Right atrium auricular region (tissue), 2 donors: ENCODE measurements at places on chromosomes 13 and 19. TPM values are rescaled to one million over a fixed set of nuclear protein-coding genes. Genes with fewer than 3 reads are reported as not detected.

Gene LILRA1
- 0.47 TPM for total RNA-seq

Gene IGFL1
- not detected for total RNA-seq

Gene FPR3
- 14.7 TPM for total RNA-seq

Gene BORCS8
- total RNA-seq: 16.5 TPM

DNA sequence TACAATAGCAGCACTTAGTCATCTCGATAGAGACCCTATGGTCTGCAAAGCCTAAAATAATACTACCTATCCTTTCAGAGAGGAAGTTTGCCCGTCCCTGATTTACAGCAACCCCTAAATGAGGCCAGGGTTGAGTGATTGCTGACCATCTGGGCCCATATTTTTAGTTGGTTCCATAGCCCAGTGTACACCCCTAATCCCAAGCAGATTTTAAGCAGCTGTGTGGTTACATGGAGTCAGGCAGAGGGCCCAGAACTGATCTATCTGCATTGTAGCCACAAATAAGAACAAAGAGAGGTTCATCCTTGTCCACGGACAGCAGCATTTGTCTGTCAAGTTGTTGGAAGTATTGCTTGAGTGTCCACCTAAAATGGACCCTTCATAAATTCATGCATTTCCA is 148.2 kb downstream of the DCT start:
- peaks cover 18% of the 10 kb centered on the region for H3K4me1 ChIP-seq
- no peaks in the 10 kb centered on the region for H3K36me3 ChIP-seq
- H3K27me3 ChIP-seq: no peaks in the 10 kb centered on the region
- no peak overlapping the region for H3K4me3 ChIP-seq

GRCh38 chr13:97008643-97009042 is 14.4 kb upstream of the OXGR1 start:
- no peaks in the 10 kb centered on the region for H3K4me1 ChIP-seq
- no peak overlapping the region for H3K4me3 ChIP-seq
- H3K27ac ChIP-seq: no peak overlapping the region
- H3K36me3 ChIP-seq: no peaks in the 10 kb centered on the region
- H3K27me3 ChIP-seq: no peaks in the 10 kb centered on the region

GRCh38 chr19:45119582-45119981 is 26.6 kb downstream of the PPP1R37 start:
- H3K36me3 ChIP-seq: no peaks in the 10 kb centered on the region
- H3K4me1 ChIP-seq: no peaks in the 10 kb centered on the region
- H3K4me3 ChIP-seq: no peak overlapping the region
- no peak for DNase-seq
- no peaks in the 10 kb centered on the region for H3K27me3 ChIP-seq

DNA sequence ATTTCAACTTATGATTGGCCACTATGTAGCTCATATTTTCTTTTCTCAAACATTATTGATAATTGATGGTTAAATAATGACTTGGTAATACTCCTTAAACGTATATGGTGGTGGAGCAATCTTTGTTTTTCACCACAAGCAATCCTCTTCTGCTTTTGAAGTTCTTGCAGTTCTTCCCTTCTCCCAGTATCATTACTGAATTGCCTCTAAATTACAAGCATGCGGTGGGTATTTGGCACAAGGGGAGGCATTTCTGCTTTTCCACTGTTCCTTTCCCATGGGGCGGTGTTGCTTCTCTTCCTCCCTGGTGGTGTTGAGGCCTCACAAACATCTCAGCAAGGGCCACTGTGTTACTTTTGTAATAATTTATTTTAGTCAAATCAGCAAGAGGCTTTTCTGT is 234.4 kb upstream of the RXFP2 start:
- no peak overlapping the region for H3K4me3 ChIP-seq
- no peaks in the 10 kb centered on the region for H3K36me3 ChIP-seq
- no peaks in the 10 kb centered on the region for H3K27me3 ChIP-seq
- DNase-seq: no peak

DNA sequence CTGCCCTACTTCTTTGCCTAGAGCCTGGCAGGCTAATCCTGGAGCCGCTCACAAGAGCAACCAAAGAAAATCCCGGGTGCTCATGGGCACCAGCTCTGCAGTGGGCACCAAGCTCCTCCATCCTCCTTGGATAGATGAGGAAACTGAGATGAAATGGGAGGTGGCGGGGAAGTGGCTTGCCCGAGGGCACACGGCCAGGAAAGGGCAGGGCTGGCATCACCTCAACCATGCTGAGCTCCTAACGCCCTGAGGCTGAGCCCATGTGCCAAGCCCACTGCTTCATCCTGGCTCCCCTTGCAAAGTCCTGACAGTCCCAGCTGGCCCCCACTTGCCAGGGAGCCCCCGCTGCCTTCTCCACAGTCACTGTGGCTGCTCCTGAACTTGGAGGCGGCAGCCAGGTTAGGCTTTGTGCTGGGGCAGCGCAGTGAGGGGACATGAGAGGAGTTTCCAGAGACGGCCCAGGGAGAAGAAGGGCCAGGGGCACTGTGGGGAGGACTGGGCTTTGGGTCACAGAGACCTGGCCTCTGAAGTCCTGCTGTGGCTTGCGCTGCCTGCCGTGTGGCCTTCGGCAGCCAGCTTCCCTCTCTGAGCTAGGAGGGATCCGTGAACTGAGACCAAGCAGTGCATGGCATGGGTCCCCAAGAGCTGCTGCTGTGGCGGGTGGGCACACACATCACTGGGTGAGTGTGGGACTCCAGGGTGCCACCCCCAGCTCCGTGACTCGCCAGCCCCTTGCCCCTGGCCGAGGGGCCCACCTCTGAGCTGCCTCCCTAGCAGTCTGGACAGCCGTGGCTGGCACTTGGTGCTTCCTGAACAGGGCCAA is 17.5 kb downstream of the TMED1 start:
- no peaks in the 10 kb centered on the region for H3K4me1 ChIP-seq
- peak overlapping the region; percentile 67 for H3K27ac ChIP-seq
- no peaks in the 10 kb centered on the region for H3K27me3 ChIP-seq

DNA sequence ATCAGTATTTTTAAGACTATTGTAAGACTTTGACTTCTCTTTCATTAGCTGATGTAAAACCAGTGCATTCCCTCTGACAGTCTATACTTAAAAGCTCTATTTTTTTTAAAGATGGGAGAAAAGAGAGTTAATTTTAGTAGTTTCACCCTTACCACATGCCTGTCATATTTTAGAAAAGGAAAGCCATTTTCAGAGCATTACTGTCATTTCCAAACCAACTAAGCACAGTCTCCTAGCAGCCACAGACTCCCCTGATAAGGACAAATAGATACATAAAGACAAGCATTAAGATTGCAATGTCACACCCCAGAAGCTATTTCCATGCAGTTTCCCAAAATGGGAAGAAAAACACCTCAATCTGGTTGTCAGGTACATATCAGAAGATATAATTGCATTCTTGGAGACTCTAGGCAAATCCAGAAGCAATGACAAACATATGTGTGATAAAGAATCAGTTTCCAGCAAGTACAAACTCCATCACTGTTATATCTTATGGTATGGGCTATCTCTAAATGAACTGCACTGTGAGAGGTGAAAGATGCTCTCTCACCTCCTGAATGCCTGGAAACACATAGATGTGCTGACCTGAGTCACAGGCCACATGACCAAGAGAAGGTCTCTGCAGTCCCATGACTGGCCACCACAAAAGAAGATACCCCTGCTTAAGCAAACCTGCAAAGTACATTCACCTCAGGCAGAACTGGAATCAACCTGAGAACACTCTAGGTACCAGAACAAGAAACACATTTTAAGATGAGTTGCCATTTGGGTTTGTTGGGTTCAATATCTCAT is 303.3 kb downstream of the POU4F1 start:
- no peaks in the 10 kb centered on the region for H3K36me3 ChIP-seq
- H3K27ac ChIP-seq: no peak overlapping the region
- no peak for DNase-seq

Gene MEIS3
- 6.3 TPM for total RNA-seq

DNA sequence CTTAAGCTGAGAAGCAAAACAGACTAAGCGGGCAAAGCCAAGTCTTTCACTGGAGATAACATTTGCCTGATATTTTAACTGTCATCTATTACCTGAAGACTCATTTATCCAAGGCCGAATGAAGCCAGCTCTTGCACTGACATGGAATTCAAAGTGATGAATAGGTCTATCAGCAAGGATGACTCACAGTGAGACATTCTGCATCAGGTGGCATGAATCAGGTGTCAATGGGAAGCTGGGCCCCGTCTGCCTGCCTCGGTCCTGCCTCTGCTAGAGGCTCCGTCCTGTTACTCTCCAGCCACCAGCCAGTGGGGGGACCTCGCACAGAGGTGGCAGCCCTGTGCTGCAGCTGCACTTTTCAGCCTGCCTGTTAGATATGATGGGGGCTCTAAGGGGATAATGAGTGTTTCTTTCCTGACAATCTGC is 23.5 kb downstream of the STARD13 start:
- no peaks in the 10 kb centered on the region for H3K36me3 ChIP-seq
- no peaks in the 10 kb centered on the region for H3K27me3 ChIP-seq
- no peaks in the 10 kb centered on the region for H3K4me1 ChIP-seq
- H3K27ac ChIP-seq: peak overlapping the region; percentile 57
- DNase-seq: no peak
- no peak overlapping the region for H3K4me3 ChIP-seq

GRCh38 chr19:43763473-43763939 is 8.7 kb upstream of the SMG9 start:
- no peak overlapping the region for H3K4me3 ChIP-seq
- peak overlapping the region; percentile 10 for H3K27ac ChIP-seq
- no peaks in the 10 kb centered on the region for H3K4me1 ChIP-seq

Gene CELF5
- total RNA-seq: 0.08 TPM

GRCh38 chr19:13794398-13794756 is 866 bp upstream of the ZSWIM4 start:
- no peaks in the 10 kb centered on the region for H3K4me1 ChIP-seq
- H3K27ac ChIP-seq: peak overlapping the region; percentile 92
- H3K36me3 ChIP-seq: no peaks in the 10 kb centered on the region

DNA sequence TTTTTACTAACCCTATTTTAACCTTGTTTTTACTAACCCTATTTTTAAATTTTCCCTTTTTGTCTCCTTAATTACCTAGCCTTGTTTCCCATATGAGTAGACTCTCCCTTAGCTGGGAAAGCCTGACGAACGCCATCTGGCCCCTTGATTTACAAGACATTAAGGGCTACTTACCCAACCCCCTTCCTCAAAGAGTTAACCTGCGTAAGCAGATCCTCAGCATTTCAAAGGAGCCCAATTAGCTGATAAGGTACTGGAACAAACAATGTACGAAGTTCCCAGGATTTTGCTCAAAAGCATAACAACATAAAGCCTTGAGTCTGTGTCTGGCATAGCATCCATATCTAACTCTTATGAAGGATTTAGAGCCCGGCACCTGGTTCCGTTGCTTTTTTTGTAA is 4.7 kb upstream of the MVB12A start:
- H3K27ac ChIP-seq: no peak overlapping the region
- H3K27me3 ChIP-seq: no peaks in the 10 kb centered on the region
- no peak for DNase-seq

- H3K36me3 ChIP-seq: no peaks in the 10 kb centered on the region
- H3K4me1 ChIP-seq: no peaks in the 10 kb centered on the region
- DNase-seq: no peak
- H3K27me3 ChIP-seq: no peaks in the 10 kb centered on the region
Observed at GRCh38 chr13:71785361-71785760, 81.6 kb downstream of the DACH1 start.
